Activated naive CD4-positive, alpha-beta T cell treated with Interleukin-2 at 50 U/mL for 16 hours (primary cell): ENCODE measurements at places on chromosomes 13 and 19.

GRCh38 chr19:41921577-41922576 lies 6.4 kb downstream of the ERFL start:
- DNase-seq = no peak

GRCh38 chr19:8210421-8211101 lies 1.4 kb downstream of the CERS4 start:
- no peak for DNase-seq

GRCh38 chr13:110405597-110406450 lies 98.7 kb downstream of the COL4A2 start:
- DNase-seq = no peak

GRCh38 chr19:32197896-32198882 lies 147.2 kb upstream of the ZNF507 start:
- DNase-seq = no peak

DNA sequence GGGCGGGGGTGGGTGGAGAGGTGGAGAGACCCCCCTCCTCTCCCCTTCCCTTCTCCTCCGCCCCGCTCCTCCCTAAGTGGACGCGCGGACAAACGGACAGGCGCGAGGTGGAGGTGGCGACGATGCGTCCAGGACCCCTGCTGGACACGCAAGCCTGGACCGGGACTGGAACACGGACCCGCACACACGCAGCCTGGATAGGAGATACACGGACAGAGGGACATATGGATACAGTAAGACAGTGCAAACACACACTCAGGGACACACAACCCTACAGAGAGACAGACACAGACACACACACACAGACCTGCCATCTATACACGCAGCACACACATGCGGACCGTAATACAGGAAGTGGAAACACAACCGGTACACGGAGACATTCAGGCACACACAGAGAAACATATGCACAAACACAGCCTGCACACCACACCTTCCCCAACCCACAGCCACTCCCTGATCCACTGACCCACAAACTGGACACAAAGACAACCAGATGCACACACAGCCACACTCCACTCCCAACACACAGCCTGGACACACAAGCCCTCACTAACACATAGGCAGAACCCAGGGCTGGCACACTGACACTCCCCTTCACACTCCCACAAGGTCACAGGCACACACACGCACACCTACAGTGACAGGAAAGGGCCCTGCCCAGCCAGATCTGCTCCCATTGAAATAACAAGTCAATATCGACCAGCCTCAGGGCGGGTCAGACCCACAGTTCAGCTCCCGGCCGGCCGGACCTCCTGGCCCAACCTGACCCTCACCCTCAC lies 696 bp upstream of the ERFL start:
- DNase-seq = no peak
